Cardiac muscle cell (in vitro differentiated cells and primary cell): ENCODE measurements at places on chromosomes 2 and 18. TPM values are rescaled to one million over a fixed set of nuclear protein-coding genes. Genes with fewer than 3 reads are reported as not detected.

G6PC2 gene
- not detected in 2 replicates for total RNA-seq

AMER3 gene
- total RNA-seq, result 0.25 and 1.2 TPM in 2 replicates

DNA sequence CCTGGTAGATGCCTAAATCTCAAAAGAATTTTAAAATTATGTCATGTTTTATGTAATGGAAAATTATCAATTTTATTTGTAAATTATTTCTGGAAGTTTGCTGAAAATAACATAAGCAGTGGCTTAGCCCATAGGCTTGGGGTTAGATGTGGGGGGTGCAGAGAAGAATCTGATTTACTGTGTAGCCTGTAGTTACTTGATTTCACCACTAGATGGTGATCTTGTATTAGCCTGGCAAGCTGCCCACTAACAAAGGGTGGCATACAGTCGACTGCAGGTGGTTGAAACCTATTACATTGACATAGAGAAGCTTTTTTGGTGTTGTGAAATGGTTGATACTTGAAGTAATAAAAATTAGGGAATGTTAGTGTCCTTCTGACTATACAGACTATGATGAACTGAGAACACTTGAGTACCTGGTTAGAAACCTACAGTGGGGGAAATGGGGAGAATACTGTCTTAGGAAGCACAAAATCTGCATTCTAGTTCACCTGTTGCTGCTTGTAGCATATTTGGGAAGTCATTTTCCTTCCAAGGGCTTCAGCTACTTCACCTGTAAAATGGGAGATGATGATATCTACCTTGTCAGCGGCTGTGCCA, 191.0 kb upstream of the LHCGR start:
- peak; percentile 74 for DNase-seq

EFEMP1 gene
- 0.66 and 1.9 TPM in 2 replicates for total RNA-seq

CDK15 gene
- total RNA-seq, result not detected in 2 replicates

- DNase-seq, result peak; percentile 72
These were observed 381.2 kb downstream of the TXNL1 start for GRCh38 chr18:56257205-56257604.

DNA sequence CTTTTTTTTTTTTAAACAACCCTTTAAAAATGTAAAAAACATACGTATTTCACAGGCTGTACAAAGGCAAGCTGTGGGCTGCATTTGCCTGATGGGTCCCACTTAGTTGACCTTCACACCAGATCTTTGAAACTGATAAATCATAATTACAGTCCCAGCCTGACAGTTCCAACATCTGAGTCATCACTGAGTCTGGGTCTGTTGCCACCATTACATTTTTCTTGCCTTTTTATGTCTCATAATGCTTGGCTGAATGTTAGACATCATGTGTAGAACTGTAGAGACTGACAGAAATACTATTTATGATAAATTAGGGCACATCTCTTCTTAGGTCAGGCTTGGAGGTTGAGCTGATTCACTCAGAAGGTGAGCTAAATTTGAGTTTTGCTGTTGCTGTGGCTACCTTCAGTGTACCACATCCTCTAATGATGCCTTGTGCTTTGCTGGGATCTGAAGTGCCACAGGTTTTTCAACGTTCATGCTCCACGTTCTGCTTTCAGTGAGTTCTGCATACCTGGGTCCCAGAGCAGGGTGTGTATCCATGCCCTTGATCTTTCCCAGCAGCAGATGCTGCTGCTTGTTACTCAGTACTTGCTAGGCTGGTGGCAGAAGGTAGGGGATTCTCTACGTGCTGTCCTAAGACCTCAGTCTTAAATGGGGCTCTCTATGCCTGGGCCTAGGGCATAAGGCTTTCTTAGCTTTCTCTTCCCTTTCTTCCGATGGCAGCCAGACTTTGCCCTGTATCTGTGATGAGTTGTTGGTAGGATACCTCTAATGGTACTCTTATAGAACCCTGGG, 160.6 kb upstream of the SMAD7 start:
- DNase-seq, result no peak

GRCh38 chr2:229775614-229776313, 61.4 kb upstream of the DNER start:
- no peak for DNase-seq

DNA sequence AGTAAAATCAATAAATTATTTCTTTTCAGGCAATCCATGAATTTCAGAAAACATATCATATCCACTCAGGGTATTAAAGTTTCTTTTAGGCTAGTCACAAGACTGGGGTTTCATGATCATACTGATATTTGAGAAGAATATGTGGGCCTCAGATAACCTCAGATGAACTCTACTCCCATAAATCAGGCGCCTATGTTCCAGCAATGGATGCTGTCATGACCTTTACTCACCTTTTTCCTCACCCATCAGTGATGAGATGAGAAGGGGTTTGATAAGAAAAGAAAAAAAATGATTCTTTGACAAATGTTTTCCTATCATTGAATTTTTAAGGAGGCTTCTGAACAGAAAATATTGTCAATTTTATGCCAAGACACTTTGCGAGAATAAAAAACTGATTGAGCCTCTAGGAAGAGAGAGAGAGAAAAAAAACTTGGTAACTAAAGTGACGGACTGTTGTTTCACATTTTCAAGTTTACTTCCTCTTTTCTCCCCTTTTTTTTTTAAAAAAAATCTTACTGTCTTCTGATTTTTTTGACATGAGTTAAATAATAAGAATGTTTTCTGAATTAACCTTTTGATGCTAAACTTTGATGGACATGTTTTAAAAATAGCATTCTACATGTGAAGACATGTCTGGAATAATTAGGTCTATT, 309.1 kb upstream of the MAP2 start:
- DNase-seq, result no peak

ANKRD53 gene
- 0.92 and 1.3 TPM in 2 replicates for total RNA-seq

DNA sequence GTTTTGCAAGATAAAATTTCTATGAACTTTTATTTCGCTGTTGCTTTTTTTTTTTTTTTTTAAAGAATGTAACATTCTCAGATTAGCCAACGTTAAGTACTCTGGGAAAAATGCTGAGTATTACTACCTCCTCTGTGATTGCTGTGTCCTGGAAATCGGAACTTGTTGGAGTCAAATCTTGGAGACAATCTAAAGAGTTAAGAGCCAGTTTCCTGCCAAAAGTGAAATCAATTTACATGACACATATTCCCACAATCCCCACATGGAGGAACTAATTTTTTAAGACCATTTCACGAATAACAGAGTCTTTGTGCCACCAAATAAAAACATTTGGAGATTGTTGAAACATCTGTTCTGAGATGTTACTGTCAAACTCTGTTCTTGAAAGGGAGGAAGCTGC, 127.8 kb downstream of the MEP1B start:
- no peak for DNase-seq

DNA sequence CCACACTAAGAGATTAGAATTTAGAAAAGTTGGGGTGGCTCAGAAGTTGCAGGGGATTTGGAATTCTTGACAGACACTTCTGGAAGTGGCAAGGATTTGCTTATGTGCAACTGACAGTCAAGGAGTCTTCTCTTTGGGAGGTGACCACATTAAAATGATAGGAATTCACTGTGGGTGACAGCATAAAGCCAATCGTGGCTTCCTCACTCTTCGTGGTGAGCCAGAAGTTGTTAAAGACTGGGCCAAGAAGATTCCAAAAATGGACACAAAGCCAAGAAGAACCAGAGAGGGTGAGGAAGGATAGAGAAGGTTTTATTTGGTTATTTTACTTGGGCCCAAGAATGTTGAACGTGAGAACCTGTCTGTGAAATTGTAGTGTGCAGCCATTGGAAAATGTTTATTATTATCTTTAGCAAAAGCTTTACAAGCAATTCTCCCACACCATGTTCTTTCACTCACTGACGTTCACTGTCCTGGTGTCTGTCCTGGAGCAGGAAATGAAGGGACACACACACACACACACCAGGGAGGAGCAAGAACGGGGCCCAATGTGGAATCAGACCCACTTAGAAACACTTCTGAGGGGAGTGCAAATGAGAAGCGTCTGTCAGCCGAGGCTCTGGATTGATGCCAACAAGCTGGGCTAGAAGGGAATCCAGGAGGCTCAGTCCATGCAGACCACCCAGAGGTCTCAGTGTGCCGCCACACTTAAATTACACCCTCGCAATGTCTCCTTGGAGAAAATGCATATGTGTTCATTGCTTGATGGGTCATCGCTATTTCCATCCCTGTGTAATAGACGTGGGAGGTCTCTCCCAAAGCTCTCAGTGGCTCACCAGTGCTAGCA, 37.2 kb downstream of the STEAP3 start:
- DNase-seq, result peak; percentile 70

DNA sequence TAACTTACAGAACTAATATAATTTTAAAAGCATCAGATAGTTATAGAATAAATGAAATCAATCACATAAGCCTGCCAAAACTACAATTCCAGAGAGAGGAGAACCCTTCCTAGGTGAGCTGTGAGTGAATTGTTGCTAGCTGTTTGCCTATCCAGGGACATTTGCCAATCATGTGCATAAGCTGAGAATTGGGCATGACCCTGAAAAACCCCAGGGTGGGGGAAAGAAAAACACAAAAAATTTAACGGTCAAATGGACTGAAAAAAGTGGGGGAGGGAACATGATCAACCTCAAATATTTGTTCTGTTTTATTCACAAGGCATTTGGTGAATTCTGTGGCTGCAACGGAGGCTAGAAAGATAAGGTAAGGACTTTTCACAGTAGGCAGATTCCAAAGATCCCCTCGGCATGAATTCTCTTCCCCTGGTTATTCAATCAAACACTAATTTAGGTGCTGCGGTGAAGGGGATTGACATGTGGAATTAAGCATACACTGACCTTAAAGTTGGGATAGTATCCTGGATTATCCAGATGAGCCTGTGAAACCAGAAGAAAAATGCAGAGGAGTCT, 203.9 kb upstream of the RGPD4 start:
- DNase-seq, result peak; percentile 1

SAG gene
- total RNA-seq, result not detected in 2 replicates

- no peak for DNase-seq
These were observed 351.9 kb downstream of the SATB2 start for GRCh38 chr2:199105826-199106225.

REEP1 gene
- 14.6 and 22.7 TPM in 2 replicates for total RNA-seq

GRCh38 chr2:1088192-1088860, 137.7 kb downstream of the SNTG2 start:
- peak; percentile 0 for DNase-seq

GRCh38 chr2:85048534-85048933, 77.6 kb downstream of the KCMF1 start:
- no peak for DNase-seq

HDLBP gene
- 313 and 329 TPM in 2 replicates for total RNA-seq

- no peak for DNase-seq
These were observed 173.0 kb upstream of the STK17B start for GRCh38 chr2:196344397-196344796.

CD8B2 gene
- not detected in 2 replicates for total RNA-seq

CNDP1 gene
- 1.6 TPM in 1 of 2 replicates, not detected in the other for total RNA-seq

GPR39 gene
- total RNA-seq, result 7.3 and 10.9 TPM in 2 replicates

DNA sequence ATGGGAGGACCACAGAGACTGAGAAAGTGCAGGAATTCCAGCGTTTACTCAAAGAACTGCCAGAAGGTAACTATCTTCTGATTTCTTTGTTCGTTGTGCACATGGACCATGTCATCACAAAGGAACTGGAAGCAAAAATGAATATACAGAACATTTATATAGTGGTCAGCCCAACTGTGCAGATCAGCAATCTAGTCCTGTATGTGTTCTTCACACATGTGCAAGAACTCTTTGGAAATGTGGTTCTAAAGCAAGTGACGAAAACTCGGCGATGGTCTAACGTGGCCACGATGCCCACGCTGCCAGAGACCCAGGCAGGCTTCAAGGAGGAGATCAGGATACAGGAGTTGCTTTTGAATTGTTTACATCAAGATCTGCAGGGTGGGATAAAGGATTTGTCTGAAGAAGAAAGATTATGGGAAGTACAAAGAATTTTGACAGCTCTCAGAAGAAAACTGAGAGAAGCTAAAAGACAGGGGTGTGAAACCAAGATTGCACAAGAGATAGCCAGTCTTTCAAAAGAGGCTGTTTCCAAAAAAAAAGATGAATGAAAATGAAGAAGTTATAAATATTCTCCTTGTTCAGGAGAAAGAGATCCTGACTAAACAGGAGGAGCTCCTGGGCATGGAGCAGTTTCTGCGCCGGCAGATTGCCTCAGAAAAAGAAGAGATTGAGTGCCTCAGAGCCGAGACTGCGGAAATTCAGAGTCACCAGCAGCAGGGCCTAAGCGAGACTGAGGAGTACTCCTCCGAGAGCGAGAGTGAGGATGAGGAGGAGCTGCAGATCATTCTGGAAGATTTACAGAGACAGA, 8.3 kb upstream of the CHST10 start:
- no peak for DNase-seq

- no peak for DNase-seq
These were observed 146.9 kb downstream of the KLHL29 start for GRCh38 chr2:23531881-23532280.

- DNase-seq, result peak; percentile 55
These were observed 141.5 kb downstream of the SPHKAP start for GRCh38 chr2:228039752-228040534.

DNA sequence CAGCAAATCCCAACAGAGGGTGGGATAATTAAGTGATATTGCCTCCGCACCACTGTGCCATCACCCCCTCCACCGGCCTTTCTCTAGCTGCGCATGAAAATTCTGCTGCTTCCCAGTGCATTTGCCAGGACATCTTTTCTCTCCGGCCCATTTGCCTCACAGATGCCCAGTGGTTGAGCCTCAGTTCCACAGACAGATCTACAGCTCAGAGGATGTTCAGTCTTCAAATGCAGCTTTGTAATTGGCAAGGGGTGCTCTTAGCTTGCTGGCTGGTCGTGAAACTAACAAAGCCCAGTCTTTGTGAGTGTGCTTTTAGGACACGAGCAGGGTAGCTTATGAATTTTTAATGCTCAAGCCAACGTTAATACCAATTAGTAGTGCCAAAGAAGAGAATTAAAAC, 253.3 kb upstream of the REV1 start:
- DNase-seq, result no peak

GRCh38 chr18:79784965-79785770, 12.6 kb upstream of the KCNG2 start:
- DNase-seq, result no peak

DNA sequence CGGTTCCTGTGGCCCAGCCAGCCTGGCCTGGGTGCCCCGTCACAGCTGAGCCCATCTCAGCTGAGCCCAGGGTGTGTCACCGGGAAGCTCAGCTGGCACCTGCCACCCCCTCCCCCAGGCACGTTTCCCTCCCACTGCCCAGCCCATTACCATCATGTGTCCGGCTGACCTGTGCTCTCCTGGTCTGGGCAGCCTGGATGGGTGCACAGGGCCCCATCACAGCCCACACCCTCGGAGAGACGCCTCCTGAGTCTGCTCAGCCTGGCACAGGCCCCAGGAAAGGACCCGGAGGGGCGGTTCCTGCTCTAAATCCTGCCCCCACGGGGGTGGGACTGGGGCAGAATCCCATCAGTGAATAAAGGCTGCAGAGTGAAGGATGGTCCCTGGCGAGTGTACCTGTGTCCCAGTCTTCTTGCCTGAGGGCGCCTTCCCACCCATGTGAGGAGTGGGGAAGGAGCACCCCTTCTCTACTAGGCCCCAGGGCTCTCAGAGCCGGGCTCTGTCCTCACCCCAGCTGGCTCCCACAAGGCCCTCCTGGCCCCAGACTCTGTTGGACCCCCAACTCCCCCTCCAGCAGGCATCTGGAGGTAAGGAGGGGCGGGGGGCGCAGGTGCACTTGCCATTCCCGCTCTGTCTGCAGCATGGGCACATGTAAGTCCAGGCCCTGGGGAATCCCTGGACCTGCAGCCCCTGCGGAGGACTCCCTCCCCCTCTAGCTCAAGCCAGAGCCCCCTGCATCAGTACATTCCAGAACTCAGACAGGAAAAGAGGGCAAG, 21.2 kb downstream of the GPC1 start:
- no peak for DNase-seq
